ENCODE measurements at places on chromosomes 1 and 21.

DNA sequence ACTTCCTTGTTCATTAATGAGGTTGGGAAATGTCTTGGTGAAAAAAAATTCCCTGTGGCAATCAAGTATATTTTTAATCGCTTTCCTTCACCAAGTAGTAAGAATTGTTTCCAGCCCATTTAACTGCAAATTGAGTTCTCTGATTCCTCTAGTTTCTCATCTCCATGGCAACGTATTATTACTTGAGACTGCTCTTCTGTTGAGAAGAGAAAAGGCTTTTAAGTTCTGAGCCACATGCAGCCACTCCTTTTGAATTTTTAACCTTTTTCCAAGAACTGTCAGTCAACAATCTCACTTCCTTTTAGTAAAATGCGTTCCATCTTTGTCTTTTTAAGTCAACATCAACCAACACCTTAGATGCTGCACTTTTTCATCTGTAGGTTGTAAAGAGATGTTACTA is 75.7 kb upstream of the KIAA1614 start:
- DNase-seq = no peak

DNA sequence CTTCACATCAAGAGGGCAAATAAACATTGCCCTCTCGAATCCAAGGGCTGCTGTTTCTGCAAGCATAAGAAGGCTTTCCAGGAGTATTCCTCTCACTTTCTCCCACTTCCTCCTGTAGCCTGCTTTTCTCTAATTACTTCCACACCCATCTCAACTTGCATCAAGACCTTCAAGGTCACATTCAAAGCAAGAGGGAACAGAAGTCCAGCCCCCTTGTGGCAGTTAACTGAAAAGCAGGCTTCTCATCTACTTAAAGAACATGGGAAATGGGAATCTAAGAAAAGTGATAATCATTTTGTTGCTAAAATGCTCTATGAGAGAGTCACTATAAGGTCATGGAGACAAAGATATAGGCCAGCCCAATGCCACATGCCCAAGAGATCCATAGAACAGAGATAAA is 874.4 kb downstream of the KCNT2 start:
- DNase-seq = no peak

- no peak for DNase-seq
These were observed 8.8 kb upstream of the P3R3URF start for GRCh38 chr1:46184920-46185658.

DNA sequence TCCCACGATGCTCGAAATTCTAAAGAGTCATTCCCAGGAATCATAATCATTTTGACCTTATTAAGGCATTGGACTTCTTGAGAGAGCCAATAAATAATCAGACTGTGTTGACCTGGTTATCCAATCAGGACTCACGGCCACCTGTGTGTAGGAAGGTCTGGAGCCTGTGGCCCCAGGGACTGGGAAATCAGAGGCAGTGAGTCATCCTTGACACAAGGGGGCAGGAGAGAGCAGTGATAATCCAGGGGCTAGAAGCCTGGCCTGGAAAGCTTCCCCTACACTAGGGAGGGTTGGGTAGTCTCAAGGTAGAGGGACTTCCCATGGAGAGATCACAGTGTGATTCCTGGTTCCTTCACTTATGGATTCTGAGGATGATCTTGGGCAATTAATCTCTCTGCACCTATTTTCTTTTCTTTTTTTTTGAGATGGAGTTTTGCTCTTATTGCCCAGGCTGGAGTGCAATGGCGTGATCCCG is 4.7 kb downstream of the MR1 start:
- DNase-seq = no peak

DNA sequence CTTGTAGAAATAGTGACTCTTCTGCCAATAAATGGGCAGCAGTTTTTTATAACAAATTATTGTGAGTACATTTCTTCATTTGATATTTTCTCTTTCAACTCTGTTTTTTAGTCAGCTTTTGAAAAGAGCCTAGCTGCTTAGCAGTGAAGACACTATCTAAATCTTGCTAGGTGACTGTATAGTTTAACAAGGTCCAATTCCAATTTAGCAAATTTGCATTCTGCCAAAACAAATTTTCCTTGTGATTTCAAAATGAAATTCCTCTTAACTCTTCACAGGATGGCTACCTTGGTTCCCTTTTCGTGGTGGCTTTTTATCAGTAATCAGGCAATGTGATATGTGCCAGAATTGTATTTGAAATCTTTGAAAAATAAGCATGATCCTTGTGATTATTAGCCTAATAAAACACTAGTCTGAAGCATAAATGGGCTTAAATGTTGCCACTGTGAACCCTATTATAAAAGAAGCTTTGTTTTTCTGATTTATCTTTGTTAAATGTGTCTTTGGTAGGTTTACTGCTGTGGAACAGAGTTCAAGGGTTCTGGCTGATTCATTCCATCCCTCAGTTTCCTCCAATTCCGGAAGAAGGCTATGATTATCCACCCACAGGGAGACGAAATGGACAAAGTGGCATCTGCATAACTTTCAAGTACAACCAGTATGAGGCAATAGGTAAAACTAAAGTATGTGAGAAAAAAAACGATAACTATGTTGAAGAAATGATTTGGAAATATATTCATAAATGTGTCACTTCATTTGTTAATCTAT is 12.2 kb downstream of the DNASE2B start:
- no peak for DNase-seq
